ENCODE measurements at places on chromosomes 4 and X. TPM values are rescaled to one million over a fixed set of nuclear protein-coding genes. Genes with fewer than 3 reads are reported as not detected.

NLGN4X gene
- not detected for total RNA-seq

PPP2R2C gene
- total RNA-seq: not detected

DNA sequence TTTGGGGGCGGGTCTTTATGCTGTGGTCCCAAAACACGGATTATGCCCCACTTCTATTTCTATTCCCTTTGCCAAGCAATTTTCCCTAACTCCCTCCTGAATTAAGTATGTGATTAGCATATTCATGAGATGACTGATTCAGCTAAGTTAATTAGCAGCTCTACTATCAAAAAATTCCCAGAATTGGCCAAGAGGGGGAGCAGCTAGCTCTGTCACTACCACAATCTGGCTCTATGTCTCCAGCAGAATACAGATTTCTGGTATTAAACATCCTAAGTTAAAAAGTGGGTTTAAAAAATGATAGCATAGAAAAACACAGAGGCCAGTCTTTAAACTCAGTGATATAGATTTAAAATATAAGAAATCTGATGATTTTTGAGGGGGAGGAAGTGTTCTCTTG lies 80.3 kb downstream of the GPC4 start:
- no peak overlapping the region for H3K4me3 ChIP-seq
- H3K27me3 ChIP-seq: no peaks in the 10 kb centered on the region
- no peaks in the 10 kb centered on the region for H3K36me3 ChIP-seq
- H3K4me1 ChIP-seq: no peaks in the 10 kb centered on the region
- no peak overlapping the region for H3K27ac ChIP-seq

- no peak overlapping the region for H3K27ac ChIP-seq
- no peaks in the 10 kb centered on the region for H3K36me3 ChIP-seq
- no peak for DNase-seq
- H3K27me3 ChIP-seq: peaks cover 32% of the 10 kb centered on the region
These were observed 61.3 kb downstream of the ENPP6 start for GRCh38 chr4:184156163-184156920.

DNA sequence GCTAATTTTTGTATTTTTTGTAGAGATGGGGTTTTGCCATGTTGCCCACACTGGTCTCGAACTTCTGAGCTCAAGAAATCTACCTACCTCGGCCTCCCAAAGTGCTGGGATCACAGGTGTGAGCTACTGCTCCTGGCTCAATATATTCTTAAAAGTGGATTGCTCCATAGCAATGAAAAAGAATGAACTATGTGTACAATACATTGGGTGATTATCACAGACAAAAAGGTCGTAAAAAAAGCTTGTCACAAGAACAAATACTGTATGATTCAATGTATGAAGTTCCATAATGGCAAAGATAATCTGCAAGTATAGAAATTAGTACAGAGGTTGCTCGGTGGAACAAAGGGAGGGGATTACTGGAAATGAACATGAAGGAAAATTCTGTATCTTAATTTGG lies 70.7 kb downstream of the REPS2 start:
- H3K36me3 ChIP-seq: no peaks in the 10 kb centered on the region
- H3K27ac ChIP-seq: no peak overlapping the region
- no peak for DNase-seq
- no peaks in the 10 kb centered on the region for H3K27me3 ChIP-seq

DNA sequence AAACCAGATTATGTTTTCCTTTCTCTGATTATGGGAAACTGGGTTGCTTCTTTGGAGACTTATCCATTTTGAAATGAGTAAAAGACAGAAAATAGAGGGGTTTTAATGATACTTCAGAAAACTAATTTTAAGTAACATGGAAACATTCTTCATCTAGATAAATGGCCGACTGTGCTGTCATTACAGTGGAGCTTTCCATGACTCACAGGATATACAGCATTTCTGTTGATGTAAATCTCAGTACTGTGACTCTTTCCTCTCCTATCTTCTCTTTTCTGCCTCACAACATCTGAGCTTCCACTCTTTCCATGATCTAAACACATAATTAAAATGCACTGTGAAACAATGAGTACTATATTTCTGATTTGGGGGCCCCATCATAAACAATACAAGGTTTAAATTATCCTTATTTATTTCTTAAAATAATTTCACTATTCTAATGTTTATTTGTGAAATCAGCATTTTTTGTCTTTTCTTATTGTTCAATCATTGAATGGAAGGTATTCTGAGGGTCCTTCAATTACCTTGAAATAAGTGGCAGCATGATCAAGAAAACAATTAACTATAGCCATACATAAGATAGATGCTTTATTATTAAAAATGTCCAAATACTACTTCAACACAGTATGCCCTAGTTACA lies 19.3 kb downstream of the SEC24D start:
- H3K27ac ChIP-seq: peak overlapping the region; percentile 45
- H3K27me3 ChIP-seq: no peaks in the 10 kb centered on the region
- no peak for DNase-seq
- H3K4me3 ChIP-seq: no peak overlapping the region
- peaks cover 5% of the 10 kb centered on the region for H3K4me1 ChIP-seq

DNA sequence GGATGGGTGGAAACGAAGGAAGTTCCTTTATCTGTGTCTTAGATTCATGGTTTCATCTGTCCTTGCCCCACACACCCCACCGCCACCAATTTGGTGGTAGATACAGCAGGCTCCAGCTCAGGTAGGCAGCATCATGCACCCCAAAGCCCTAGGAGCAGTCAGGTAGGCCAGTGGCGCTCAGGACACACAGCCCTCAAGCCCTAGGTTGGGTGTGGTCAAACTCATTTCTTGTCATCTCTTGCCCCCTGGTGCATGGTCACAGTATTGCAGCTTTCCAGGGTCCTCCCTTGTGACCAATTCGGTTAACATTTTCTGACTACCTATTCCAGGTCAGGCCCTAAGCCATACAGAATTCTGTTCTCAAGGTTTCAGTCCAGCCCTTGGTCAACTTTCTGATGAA lies 14.5 kb upstream of the PRRG3 start:
- peak; percentile 13 for DNase-seq
- no peaks in the 10 kb centered on the region for H3K4me1 ChIP-seq
- H3K27me3 ChIP-seq: peaks cover 6% of the 10 kb centered on the region
- no peaks in the 10 kb centered on the region for H3K36me3 ChIP-seq
- no peak overlapping the region for H3K4me3 ChIP-seq

All from activated T-helper 1 cell treated with anti-CD3 and anti-CD28 coated beads, Interleukin-12 subunit alpha, Interleukin-12 subunit beta, Interleukin-2, Interleukin-4 antibody, amounts not matched to agents 30 ng/mL and 10 ng/mL and 1 ng/mL, durations not matched to agents 14 hours and 24 hours and 36 hours (primary cell).